Stimulated activated CD8-positive, alpha-beta memory T cell treated with anti-CD3 and anti-CD28 coated beads, Interleukin-4, amount 100 ng/mL, for 1 hour (primary cell): ENCODE measurements at places on chromosomes 5 and 9.

DNA sequence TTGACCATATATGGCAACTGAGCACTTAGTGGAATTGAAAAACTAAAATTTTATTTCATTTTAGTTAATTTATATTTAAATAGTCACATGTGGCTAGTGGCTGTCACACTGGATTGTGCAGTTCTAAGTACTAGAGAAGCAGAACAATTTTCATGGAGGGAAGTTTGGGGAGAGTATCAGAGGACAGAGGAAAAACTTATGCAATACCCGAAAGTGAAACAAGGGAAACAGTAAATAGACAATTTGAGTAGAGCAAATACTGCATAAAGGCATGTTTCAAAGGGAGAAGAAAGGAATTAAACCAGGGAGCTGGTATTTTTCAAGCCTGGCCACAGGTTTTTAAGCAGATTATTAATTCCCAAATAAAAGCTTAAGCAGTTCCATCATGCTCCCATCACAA is 590.5 kb upstream of the RORB start:
- no peak for DNase-seq

GRCh38 chr9:6931913-6932312 is 174.1 kb downstream of the KDM4C start:
- DNase-seq = no peak

GRCh38 chr5:32168460-32169033 is 5.6 kb downstream of the GOLPH3 start:
- DNase-seq = no peak

- DNase-seq = no peak
Observed at GRCh38 chr5:154375329-154376008, 70.3 kb upstream of the SAP30L start.

GRCh38 chr9:68805890-68806517 is 101.0 kb downstream of the PIP5K1B start:
- DNase-seq = no peak

DNA sequence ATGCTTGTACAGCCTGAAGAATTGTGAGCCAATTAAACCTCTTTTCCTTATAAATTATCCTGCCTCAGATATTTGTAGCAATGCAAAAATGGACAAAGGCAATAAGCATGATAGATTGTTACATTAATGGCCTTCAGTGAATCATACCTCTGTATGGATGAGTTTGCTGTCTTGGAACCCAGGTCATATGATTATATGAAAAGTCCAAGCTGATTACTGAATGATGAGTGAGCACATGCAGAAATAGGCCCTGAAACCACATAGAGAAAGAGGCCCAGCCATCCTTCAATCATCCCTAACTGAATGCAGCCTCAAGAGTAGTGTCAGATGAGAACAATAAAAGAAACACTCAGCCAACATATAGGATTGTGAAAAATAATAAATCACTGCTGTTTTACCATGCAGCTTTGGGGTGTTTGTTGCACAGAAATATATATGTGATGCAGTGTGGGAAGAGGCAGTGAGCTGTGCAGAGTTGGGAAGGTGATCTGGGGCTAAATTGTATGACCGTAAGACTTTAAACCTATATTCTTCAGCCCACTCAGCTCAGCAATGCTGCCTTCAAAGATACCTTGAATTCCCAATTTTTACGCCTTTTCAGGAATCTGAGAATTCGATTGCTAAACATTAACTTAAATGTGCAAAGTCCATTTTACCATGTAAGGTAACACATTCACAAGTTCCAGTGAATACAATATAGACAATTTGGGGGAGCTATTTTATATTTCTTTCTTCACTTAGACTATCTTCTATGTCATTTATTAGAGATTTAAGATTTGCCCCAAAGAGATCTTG is 36.3 kb upstream of the SHISAL2B start:
- DNase-seq = no peak

- no peak for DNase-seq
Observed at GRCh38 chr5:170097934-170098333, 7.8 kb upstream of the FOXI1 start.

DNA sequence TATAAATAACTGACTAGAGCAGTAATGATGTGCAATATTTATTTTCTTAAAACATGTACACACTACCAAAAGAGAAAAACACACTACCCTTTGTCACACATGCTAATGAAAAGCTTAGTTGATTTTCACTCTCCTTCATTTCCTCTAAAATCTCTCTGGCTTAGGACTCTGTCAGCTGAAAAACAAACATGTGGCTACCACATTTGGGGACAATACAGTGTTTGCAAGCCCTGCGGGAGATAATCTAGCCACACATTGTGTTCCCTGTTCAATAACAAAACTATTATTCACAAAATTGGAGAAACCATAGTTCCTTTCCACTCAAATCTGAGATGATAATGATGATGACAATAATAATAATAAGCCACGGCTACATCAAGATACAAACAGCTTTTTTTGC is 3.5 kb upstream of the LOX start:
- no peak for DNase-seq

- DNase-seq = no peak
Observed at GRCh38 chr5:92504346-92504745, 1076.7 kb downstream of the NR2F1-AS1 start.
